Hypothalamus (tissue), 51 donors: ENCODE measurements at places on chromosomes 2 and 18.

GRCh38 chr2:134207589-134208209 is 46.2 kb upstream of the MGAT5 start:
- peak; percentile 17 for DNase-seq

GRCh38 chr2:236565212-236565611 is 4.4 kb upstream of the ACKR3 start:
- no peak for DNase-seq

- no peak for DNase-seq
Observed at GRCh38 chr2:169365029-169365480, 2.7 kb upstream of the LRP2 start.

- no peak for DNase-seq
Observed at GRCh38 chr2:211468877-211469663, 912.7 kb downstream of the CPS1 start.

DNA sequence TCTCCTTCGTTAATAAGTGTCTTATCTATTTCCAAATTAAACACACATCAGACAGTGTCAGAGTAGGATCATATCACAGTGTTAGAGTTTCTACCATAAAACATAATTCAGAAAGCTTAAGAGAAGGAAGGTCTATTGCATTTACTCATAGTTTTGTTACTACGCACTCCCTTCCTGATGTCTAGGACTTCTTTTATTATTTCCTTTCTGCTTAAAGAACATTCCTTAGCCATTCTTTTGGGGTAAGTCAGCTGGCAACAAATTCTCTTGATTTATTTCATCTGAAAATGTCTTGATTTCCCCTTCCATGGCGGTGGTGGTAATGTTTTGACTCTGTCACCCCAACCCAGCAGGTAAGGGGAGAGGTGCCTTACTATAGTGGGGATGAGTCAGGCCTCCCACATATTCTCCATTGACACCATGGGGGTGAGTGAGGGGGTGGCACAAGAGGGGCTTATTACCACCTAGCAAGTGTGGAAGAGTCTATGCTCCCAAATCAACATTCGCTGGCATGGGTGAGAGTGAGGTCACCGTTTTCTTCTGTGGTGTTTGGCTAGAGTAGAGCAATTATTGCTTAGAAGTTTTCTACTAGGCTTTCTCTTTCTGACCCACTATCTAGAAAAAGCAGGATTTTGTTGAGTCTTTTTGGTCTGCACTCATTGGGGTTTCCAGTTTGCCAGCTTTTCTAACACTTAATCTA is 29.9 kb downstream of the ABCB11 start:
- no peak for DNase-seq

GRCh38 chr2:3523551-3524041 is 4.3 kb upstream of the ADI1 start:
- no peak for DNase-seq

GRCh38 chr2:109721626-109722025 is 72.5 kb upstream of the RGPD5 start:
- DNase-seq: no peak

GRCh38 chr2:31226266-31226665 is 7.7 kb upstream of the EHD3 start:
- DNase-seq: no peak
